ENCODE measurements at places on chromosomes 3 and 15.

DNA sequence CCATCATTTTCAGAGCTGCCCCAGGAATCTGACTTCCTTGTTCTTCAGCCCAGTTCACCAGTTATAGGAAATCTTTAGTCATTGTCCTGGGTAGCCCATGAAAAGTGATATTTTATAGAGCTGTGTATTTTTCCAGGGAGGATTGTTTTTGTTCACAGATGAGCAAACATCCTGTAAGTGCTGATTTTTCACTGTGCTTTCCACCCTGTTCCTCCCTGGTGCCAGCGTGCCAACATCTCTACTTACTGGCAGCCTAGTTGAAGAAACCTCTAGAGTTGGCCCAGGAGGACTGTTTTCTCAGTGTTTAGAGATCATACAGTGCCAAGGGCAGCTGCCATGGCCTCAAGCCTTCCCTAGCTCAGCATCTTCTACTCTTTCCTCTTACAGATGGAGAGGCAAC is 41.3 kb downstream of the ST6GAL1 start:
- no peak for DNase-seq

DNA sequence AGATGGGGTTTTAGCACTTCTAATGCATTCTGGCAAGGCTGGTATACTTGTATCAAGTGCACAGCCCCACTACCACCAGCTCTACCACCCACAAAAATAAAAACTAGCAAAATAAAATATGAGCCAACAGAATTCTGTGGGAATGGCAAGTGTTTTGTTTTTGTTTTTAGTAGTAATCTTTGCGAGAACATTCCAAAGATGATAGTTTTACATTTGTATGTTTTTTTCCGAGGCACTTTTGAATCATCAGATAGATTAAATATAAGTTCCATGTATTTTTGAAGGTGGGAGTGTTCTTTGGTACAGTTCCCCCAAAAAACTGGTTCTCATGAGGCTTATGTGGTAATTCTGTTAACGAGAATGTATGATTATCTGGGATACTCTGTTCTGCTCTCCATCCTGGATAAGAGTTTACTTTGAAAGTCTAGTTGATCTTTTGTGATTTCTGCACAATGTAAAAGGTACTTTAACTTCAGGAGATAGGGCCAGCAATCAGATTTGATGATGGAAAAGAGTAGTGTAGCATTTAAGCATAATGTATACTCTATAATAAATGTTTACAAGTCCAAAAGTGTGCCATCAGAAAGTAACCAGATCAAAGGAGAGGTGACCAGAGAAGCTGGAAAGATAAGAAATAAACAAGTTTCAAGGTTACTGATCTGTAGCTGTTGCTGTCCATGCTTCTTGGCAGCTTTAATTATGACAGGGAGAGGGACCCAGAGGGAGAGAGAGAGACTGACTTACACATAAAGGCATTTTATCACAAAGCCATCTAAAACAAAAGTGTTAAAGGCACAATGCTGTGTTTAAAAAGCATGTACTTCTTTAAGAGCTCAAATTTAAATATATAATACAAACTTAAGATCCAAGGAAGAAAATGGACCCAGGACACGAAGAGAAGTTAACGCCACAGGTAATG is 130.9 kb downstream of the PGPEP1L start:
- no peak for DNase-seq

- no peak for DNase-seq
These were observed 49.9 kb downstream of the KLF13 start for GRCh38 chr15:31376511-31376910.

GRCh38 chr3:138717348-138717747 is 108.8 kb downstream of the FAIM start:
- no peak for DNase-seq

- no peak for DNase-seq
These were observed 185.0 kb upstream of the ANKRD28 start for GRCh38 chr3:15982667-15983196.

DNA sequence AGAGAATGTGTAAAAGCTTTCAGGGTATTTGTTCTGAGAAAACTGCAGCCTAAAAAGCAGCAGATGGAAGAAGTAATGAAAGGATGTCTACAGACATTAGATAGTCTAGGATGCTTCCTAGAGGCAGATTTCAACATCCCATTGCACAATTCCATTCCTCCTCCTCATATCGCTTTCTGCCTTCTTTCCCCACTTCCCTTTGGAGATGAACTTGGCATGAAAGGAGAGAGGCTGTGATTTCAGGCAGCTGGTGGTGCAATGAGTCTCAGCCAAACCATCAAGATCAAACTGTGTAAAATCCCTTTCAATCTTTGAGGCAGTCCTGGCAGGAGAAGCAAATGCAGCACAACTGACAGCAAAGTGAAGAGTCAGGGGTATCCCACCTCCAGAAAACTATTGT is 438.7 kb upstream of the KCNMB2 start:
- DNase-seq, result no peak

DNA sequence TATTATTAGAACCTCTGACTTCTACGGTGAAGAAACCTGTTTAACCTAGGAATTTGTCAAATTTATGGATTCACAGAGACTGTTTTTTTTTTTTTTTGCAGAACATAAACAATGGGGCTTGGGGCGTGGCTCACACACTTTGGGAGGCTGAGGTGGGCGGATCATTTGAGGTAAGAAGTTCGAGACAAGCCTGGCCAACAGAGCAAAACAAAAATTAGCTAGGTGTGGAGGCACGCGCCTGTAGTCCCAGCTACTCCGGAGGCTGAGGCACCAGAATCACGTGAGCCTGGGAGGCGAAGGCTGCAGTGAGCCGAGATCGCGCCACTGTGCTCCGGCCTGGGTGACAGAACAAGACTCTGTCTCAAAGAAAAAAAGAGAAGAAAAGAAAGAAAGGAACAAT is 3.0 kb downstream of the ZBTB11 start:
- DNase-seq, result no peak

GRCh38 chr3:50171540-50172301 is 16.6 kb downstream of the SEMA3F start:
- no peak for DNase-seq

DNA sequence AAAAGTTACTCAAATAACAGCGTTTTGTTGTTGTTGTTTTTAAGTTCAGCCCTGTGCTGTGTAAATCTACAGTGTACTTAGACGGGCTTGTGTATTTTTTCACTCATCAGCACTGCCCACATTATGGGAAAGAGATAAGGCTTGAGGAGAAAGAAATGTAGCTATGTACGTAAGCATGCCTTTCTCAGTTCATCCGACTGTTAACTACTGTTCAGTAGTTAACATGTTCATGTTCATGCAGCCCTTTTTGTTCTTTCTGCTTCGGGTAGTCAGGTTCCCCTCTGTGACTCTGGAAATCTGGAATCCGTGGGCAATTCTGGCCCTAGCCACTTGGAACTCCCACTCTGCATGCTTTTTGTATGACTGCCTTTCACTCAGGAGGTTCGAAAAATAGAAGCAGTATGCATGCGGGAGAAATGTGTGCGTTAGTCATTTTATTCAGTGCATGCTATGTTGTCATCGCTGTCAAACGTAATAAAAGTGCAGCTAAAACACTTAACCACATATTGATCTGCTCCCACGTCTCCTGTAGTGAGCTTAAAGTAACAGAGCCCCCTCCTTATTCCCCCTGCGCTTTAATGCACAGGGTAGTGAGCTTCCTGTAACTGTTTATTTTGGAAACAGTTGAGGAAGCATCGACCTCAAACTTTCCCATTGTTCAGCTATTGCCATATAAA is 283.1 kb upstream of the NR2F2 start:
- no peak for DNase-seq

- DNase-seq, result no peak
These were observed 139.6 kb downstream of the GRM7 start for GRCh38 chr3:7000501-7000900.

DNA sequence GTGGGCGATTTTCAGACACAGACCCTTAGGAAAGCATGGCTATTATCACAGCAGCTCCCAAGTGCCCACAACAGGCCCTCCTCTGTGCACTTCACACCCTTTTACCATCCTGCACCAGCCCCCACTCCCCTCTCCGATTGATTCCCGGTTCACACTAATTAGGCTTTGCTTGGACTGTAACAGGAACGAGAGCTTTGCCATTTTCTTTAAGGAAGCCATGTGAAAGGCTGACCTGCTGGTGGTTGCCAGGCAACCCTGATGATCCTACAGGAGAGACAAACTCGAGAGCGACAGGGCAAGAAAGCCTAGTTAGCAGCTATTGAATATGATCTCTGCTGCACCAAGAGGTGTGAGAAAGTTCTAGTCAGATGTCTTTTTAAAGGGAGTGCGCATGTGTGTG is 28.2 kb upstream of the DET1 start:
- DNase-seq, result no peak

DNA sequence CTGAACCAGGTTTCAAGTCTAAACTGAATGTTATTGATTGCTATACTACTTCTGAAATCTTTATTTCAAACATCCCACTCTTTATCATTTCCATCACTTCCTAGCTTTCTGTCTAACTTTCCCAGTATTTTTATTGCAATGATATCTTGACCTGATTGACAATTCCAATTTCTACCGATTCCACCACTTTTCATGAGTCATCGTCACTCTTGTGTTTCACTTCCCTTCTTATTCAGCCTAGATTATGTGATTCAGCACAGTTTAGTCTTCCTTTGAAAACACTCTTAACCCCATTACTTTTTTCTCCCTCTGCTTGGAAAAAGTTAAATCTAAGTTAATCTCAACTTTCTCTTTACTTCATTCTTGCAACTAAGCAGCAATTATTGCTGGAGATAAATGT is 62.6 kb downstream of the SLC7A14 start:
- no peak for DNase-seq

GRCh38 chr3:17227472-17227871 is 342.7 kb downstream of the PLCL2 start:
- no peak for DNase-seq

- no peak for DNase-seq
These were observed 208.9 kb upstream of the CFAP20DC start for GRCh38 chr3:59258550-59259260.

DNA sequence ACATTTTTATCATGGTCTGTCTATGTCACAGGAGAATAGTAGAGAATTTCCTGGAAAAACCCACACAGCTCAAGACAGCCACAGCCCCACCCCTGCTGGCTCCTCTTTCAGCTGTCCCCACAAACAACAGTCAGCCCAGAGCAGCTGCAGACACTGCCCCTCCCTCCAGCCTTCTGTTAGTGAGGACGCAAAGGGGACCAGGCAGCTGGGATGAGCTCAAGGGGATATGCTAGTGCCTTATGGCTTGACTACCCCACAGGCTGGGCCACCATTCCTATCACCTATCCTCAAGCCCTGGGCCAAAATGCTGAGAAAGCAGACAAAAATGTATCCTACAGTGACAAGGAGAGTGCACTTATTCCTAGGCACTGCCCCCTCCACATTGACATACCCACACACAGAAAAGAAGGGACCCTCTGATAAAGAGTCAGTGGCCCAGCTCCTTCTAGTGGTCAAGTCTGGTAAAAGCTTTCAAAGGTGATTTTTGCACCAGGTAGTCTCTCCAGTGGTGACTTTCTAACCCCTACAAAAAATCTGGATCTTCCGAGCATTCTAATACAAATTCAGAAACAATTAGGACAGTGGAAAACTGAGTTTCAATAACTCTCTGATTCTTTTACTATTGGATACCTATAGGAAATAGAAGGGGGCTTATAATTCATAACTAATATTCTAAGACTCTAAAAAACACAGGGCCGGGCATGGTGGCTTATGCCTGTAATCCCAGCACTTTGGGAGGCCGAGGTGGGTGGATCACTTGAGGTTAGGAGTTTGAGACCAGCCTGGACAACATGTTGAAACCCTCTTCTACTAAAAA is 3.0 kb upstream of the MAP1A start:
- DNase-seq, result peak; percentile 15

DNA sequence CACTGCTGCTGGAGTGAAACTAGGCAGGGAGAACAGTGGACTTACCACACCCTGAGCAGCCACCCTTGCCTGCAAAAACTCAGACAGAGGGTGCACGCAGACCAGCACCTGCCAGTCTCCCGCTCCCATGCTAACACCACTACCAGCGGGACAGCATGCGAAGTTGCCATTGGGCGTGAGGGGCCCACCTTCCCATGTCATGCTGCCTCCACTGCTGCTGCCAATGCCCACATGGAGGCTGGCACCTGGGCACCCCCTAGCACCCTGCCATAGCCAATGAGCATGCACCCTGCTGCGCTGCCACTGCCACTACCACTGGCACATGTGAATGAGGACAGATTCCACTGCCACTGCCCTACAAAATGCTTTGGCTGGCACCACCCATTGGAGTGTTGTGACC is 19.7 kb upstream of the MINAR1 start:
- DNase-seq, result no peak

DNA sequence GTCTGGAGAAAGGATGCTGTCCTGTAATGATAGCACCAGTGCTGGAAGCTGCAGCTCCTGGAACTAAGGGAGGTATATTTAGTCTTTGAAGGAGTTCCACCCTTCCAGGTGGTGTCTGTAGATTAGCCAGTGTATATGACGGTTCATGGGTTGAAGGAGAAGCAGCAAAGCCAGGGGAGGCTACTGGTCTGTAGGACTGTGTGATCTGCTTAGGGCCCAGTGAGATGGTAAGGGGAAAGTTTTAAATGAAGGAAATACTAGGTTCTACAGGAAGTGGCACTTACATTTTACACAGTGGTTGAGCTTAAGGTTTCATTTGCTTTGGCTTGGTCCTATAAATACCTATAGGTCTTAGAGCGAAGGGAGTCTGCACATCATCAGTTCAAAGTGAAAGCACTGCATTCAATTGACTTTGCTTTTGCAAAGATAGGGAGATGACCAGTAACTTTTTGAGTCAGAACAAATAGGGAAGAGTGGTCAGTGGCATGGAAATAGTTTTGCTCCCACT is 5.6 kb downstream of the SLC25A38 start:
- no peak for DNase-seq

GRCh38 chr3:175741951-175742350 is 882.8 kb downstream of the NAALADL2 start:
- no peak for DNase-seq

DNA sequence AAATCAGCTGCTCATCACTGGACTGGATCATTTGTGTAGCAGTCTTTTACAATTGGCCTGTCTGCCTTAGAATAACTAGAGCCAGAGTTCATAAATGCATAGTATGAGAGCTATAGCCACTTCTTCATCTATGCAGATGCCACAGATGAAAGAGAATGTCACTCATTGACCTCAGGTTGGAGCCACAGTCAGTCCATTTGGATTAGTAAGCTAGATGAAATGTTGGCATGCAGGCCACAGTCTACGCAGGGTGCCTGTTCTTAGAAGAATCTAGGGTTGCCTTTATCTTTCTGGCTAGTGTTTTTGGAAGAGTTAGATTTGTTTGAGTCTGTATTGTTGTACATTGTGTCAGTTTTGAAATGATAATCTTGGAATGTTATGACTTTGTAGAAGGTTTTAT is 25.4 kb upstream of the EDEM1 start:
- no peak for DNase-seq

- no peak for DNase-seq
These were observed 8.1 kb downstream of the PLIN1 start for GRCh38 chr15:89670971-89671560.

DNA sequence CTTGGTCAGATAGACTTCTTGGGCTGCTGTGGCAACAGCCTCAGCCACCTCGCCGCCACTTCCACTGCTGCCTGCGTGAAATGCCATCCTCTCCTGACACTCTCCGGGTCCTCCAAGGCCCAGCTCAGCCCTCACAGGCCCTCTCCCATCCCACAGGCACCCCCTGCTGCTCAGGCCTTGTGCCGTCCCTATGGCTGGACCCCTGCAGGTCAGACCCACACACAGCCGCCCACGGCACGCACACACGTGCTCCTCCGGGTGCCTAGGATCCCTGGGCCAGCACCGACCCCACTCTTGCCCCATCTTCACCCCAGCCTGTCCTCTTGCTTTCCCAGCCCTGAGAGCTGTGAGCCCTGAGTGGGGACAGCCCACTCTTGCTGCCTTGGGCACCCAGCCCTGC is 19.7 kb downstream of the CFAP100 start:
- DNase-seq, result no peak

- no peak for DNase-seq
These were observed 1.4 kb downstream of the TNIK start for GRCh38 chr3:171458864-171459136.

All from central memory CD4-positive, alpha-beta T cell (primary cell).